ENCODE measurements at places on chromosomes 3 and 15.
A peak's percentile ranks its signal among the peaks of the same experiment; 100 is the strongest.

- peaks cover 8% of the 10 kb centered on the region for H3K4me1 ChIP-seq
- no peak for DNase-seq
- H3K36me3 ChIP-seq: no peaks in the 10 kb centered on the region
- H3K4me3 ChIP-seq: no peak overlapping the region
- H3K27me3 ChIP-seq: no peaks in the 10 kb centered on the region
Measured at GRCh38 chr15:25675396-25675795, 187.7 kb downstream of the ATP10A start.

DNA sequence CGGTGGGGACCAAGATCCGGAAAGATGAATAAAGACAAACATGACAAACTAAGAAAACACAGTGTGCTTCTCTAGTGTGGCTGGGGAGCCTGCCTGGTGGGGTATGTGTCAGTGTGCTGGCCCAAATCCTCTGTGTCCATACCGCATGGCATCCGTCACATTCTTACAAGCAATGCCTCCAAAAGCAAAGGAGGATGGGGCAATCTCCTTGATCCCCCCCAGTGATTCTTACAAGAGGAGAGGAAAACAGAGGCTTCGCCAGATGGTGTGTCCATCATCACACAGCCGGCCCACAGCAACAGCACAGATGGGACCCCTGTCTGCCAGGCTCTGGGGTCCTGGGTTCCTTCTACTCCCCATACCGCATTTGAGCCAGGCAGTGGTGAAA is 558 bp upstream of the IL17RC start:
- no peaks in the 10 kb centered on the region for H3K36me3 ChIP-seq
- no peak overlapping the region for H3K27ac ChIP-seq
- no peak for DNase-seq
- H3K4me3 ChIP-seq: no peak overlapping the region
- H3K4me1 ChIP-seq: peaks cover 8% of the 10 kb centered on the region

DNA sequence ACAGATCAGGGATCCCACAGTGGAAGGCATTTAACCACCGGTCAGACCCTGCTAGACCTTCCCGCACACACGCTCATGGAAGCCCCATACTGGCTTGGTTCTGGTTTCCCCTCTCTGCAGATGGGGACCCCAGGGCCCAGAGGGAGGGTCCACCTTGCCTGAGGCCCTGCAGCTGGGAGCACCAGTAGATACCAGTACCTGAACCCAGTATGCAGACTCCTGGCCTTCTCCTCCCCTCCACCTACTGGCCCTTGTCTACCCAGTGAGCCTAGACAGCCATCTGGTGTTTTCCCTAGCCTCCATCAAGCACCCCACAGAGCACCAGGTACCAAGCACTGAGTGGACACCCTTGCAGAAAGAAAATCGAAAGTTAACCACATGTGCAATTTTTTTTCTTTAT is 65.1 kb downstream of the MEGF11 start:
- no peaks in the 10 kb centered on the region for H3K36me3 ChIP-seq
- H3K27ac ChIP-seq: no peak overlapping the region
- peaks cover 7% of the 10 kb centered on the region for H3K4me1 ChIP-seq
- no peak overlapping the region for H3K4me3 ChIP-seq
- no peak for DNase-seq

- no peaks in the 10 kb centered on the region for H3K36me3 ChIP-seq
- peaks cover 6% of the 10 kb centered on the region for H3K4me1 ChIP-seq
- H3K27ac ChIP-seq: no peak overlapping the region
- no peak for DNase-seq
Measured at GRCh38 chr3:185760550-185760949, 64.3 kb downstream of the IGF2BP2 start.

DNA sequence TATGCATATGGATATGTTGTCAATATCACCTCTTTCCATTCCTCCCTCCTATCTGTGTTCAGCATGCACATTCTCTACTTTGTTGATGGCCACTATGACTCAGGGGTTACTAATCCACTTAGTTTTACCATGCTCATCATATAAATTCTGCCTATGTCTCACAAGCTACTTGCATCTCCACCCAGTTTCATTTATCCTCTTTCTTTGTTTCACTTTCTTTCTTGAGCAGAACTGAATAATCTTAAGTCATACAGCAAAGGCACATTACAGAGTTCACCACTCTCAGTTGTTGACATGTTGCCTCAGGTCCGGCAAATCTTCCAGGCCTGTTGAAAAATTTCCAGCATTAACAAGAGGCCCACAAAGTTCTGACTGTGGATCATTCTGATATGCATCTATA is 71.5 kb downstream of the SSR3 start:
- DNase-seq: no peak
- H3K4me3 ChIP-seq: no peak overlapping the region

- no peak overlapping the region for H3K4me3 ChIP-seq
- no peaks in the 10 kb centered on the region for H3K36me3 ChIP-seq
- H3K27ac ChIP-seq: no peak overlapping the region
- H3K4me1 ChIP-seq: no peaks in the 10 kb centered on the region
- DNase-seq: no peak
Measured at GRCh38 chr3:177419904-177420601, 222.8 kb upstream of the TBL1XR1 start.

GRCh38 chr15:85972805-85973540 is 106.7 kb upstream of the AGBL1 start:
- no peaks in the 10 kb centered on the region for H3K4me1 ChIP-seq
- H3K27me3 ChIP-seq: no peaks in the 10 kb centered on the region

- no peak overlapping the region for H3K4me3 ChIP-seq
- H3K4me1 ChIP-seq: no peaks in the 10 kb centered on the region
- H3K36me3 ChIP-seq: no peaks in the 10 kb centered on the region
- no peaks in the 10 kb centered on the region for H3K27me3 ChIP-seq
Measured at GRCh38 chr3:59655418-59656015, 605.7 kb upstream of the CFAP20DC start.

DNA sequence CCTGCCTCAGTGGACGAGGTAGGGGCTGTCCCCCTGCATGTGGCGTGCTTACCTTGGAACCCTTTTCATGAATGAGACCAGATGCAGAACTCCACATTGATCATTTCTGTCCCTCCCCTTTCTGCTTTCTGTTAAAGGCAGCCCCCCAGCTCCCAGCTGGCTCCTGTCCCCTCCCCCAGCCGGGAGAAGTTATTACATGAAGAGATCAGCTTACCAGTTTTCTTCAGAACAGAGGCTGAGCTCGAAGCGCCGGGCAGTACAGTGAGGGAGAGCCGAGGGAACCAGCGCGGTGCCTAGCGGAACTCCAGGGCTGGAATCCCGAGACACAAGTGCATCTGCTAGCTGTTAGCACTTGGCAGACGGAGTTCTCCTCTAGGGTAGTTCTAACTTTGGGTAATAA is 263.3 kb upstream of the NR2E3 start:
- H3K27me3 ChIP-seq: no peaks in the 10 kb centered on the region
- H3K4me1 ChIP-seq: 0 out of 2 replicates have a peak, but pooled peaks cover 2% of the 10 kb centered on the region
- no peak overlapping the region for H3K27ac ChIP-seq
- no peak for DNase-seq
- H3K4me3 ChIP-seq: no peak overlapping the region

DNA sequence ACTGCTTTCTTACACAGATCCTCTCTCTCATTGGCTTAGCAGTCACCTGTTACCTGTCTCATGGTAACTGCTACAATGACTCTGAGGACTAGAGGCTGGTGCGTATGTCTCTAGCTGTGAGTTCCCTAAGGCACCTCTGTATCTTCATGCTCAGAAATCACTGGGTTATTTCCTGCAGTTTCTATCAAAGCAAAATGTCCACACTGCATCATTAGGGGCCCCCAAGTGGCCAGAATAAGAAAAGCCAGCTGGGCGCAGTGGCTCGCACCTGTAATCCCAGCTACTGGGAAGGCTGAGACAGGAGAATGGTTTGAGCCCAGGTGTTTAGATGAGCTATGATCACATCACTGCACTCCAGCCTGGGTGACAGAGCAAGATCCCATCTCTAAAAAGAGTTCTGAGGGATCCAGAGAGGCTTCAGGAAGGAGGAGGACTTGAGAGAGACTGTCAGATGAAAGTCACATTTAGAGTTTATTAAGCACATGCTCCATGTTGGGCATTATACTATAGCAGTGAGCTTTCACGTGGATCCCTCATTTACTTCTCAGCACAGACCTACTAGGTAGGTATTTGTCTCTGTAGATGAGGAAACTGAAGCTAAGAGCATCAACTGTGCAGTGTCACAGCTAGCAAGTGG is 2.3 kb upstream of the VPS18 start:
- H3K27ac ChIP-seq: no peak overlapping the region
- H3K4me1 ChIP-seq: no peaks in the 10 kb centered on the region
- H3K4me3 ChIP-seq: no peak overlapping the region
- H3K27me3 ChIP-seq: no peaks in the 10 kb centered on the region
- H3K36me3 ChIP-seq: peaks cover 4% of the 10 kb centered on the region

GRCh38 chr3:127277561-127277960 is 10.3 kb downstream of the PRR20G start:
- H3K4me1 ChIP-seq: no peaks in the 10 kb centered on the region
- DNase-seq: no peak
- H3K36me3 ChIP-seq: no peaks in the 10 kb centered on the region
- H3K27me3 ChIP-seq: no peaks in the 10 kb centered on the region
- no peak overlapping the region for H3K27ac ChIP-seq
- no peak overlapping the region for H3K4me3 ChIP-seq

GRCh38 chr3:181739628-181740027 is 27.9 kb downstream of the SOX2 start:
- no peak overlapping the region for H3K27ac ChIP-seq
- no peaks in the 10 kb centered on the region for H3K27me3 ChIP-seq
- DNase-seq: no peak
- 0 out of 2 replicates have a peak, but pooled peaks cover 2% of the 10 kb centered on the region for H3K4me1 ChIP-seq

DNA sequence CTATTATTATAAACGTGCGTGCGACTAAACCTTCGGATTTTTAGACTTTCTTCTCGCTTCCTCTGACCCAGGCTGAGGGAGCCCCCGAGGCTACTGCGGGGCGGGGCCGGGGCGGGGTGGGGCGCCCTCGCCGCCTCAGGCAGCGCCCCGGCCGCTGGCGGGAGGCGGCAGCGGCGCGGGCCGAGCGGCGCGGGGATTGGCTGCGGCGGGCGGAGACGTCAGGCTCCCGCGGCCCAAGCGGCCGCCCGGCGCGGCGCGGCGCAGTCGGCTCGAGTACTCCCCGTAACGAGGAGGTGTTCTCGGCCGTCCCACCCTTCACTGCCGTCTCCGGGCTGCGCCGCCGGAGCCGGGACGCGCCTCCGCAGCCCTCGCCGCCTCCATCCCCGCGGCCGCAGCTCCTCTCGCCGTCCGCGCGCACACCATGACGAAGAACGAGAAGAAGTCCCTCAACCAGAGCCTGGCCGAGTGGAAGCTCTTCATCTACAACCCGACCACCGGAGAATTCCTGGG is at the start of gene ATP1B3:
ATP1B3 (plus strand) TSS at position 263 of the 510 bp plus-strand sequence; CDS start at position 422, 159 bp downstream.
- no peak for DNase-seq
- no peak within 1 kb of the TSS for H3K27ac ChIP-seq
- no peaks in the 10 kb centered on the region for H3K27me3 ChIP-seq
- H3K4me3 ChIP-seq: peak within 1 kb of the TSS; percentile 92
- no peaks in the 10 kb centered on the region for H3K4me1 ChIP-seq

GRCh38 chr15:49718234-49718633 is 97.4 kb downstream of the DTWD1 start:
- H3K27me3 ChIP-seq: no peaks in the 10 kb centered on the region
- H3K4me1 ChIP-seq: no peaks in the 10 kb centered on the region
- H3K4me3 ChIP-seq: no peak overlapping the region
- H3K36me3 ChIP-seq: no peaks in the 10 kb centered on the region

DNA sequence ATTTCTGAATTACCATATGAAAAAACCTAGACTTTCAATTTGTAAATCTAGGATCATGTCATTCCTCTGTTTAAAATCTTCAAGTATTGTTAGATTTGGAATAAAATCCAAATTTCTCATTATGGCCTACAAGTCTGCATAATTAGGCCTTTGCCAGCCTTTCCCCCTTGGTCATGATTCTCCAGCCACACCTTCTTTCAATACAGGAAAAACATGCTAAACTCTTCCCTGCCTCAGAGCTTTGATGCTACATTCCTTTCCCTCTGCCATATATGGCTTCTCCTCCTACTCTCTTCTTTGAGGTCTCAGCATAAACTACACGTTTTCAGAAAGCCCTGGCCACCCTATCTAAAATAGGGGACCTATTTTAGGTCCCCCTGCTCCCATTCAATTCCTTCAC is 48.5 kb downstream of the TM6SF1 start:
- no peak for DNase-seq
- no peaks in the 10 kb centered on the region for H3K27me3 ChIP-seq
- H3K4me3 ChIP-seq: no peak overlapping the region
- H3K36me3 ChIP-seq: peaks cover 2% of the 10 kb centered on the region

DNA sequence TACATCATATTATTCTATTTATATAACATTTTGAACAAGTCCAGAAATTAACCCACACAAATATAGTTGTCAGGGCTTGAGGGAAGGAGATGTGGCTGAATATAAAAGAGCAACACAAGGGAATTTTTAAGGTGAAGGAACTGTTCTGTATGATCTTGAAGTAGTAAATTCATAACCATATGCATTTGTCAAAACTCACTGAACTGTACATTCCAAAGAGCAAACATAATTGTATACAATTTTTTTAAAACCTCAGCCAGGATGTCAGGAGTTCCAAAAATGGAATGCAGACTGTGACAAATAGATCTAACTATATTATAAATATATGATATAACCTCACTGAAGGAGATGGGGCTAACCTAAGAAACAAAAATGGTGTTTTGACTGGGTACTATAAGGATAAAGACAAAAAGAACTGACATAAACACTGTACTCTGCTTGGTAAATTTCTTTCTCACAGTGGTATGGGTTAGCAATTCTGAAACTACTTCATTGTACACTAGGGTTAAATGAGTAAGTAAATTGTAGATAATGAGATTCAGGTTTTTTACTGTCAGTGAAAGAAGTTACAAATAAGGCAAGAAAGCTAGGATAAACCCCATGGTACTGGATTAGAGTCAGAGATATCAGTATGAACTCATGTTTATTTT is 14.4 kb downstream of the GOLGB1 start:
- H3K36me3 ChIP-seq: no peaks in the 10 kb centered on the region
- H3K27me3 ChIP-seq: no peaks in the 10 kb centered on the region
- H3K4me3 ChIP-seq: no peak overlapping the region
- DNase-seq: no peak

DNA sequence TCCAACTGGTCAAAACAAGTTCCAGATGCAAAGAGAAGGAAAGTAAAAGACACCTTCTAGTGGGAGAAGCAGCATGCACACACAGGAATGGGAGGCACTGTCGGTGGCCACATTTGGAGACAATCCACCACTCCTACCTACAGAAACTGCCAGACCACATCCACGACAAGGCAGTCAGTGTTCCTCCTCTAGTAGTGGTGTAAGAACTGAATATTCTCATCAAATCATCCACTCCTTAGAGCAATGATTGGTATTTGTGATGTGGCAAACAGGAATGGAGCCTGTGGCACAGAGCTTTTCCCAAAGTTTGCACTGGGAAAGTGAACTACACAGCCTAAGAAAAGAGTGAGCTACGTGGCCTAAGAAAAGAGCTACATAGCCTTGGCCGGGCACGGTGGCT is 5.1 kb upstream of the SPINT1 start:
- no peak overlapping the region for H3K27ac ChIP-seq
- H3K27me3 ChIP-seq: no peaks in the 10 kb centered on the region
- H3K4me3 ChIP-seq: no peak overlapping the region

- H3K4me3 ChIP-seq: no peak overlapping the region
- no peaks in the 10 kb centered on the region for H3K27me3 ChIP-seq
- H3K36me3 ChIP-seq: no peaks in the 10 kb centered on the region
- no peak overlapping the region for H3K27ac ChIP-seq
- H3K4me1 ChIP-seq: no peaks in the 10 kb centered on the region
Measured at GRCh38 chr3:134086616-134087015, 56.9 kb upstream of the SLCO2A1 start.

GRCh38 chr3:119205209-119205608 is 31.8 kb downstream of the UPK1B start:
- no peaks in the 10 kb centered on the region for H3K4me1 ChIP-seq
- H3K36me3 ChIP-seq: 0 out of 2 replicates have a peak, but pooled peaks cover 2% of the 10 kb centered on the region
- H3K27ac ChIP-seq: no peak overlapping the region
- H3K27me3 ChIP-seq: no peaks in the 10 kb centered on the region
- no peak for DNase-seq

Data from iPS DF 6.9 (cell line).